ENCODE measurements at places on chromosomes 1 and 21.

GRCh38 chr1:3024588-3024987 is 3.3 kb downstream of the ACTRT2 start:
- DNase-seq: no peak

GRCh38 chr1:64537942-64538341 is 68.0 kb downstream of the CACHD1 start:
- no peak for DNase-seq

- DNase-seq: no peak
Observed at GRCh38 chr1:65209005-65209885, 61.2 kb downstream of the AK4 start.

DNA sequence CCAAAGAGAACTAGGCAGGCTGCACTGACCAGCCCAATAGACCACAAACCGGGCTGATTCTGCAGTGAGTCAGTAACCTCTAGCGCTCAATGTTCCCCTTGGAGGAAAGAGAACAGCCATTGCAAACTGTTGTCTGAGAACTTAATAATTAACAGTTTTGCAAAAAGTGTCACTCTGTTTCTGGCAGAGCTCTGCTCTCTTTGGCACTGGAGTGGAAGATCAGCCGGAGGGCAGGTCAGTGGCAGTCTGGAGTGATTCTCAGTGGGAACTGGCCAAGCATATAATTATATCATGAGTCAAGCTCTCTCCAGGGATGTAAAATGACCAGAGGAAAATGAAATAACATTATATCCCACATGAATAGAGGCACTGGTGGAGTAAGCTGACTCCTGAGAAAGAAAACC is 238.3 kb downstream of the HLX start:
- DNase-seq: no peak

DNA sequence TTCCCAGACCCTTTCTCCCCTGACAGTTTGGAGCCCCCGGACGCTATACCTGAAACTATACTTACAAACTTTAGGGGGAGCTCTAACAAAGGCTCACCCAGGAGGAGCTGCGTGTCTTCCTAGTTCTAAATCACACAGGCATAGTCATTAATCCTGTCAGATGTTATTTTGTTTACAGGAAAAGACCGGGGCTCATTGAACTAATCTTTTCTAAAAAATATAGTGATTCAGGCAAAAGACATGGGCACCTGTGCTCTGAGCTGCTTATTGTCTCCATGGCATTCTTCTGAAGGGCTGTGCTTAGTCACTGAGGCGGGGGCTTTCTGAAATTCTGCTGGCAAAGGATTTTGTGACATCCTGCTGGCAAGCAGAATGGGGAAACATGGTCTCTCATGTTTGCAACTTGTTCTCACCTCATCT is 1577.0 kb downstream of the NCAM2 start:
- no peak for DNase-seq

DNA sequence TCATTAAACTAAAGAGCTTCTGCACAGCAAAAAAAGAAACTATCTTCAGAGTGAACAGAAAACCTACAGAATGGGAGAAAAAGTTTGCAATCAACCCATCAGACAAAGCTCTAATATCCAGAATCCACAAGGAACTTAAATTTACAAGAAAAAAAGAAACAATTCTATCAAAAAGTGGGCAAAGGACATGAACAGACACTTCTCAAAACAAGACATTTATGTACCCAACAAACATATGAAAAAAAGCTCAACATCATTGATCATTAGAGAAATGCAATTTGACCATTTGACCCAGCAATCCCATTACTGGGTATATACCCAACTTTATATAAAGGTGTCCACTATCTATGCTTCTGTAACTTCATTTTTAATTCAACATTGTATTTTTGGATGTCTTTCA is 31.1 kb upstream of the VN1R5 start:
- no peak for DNase-seq

GRCh38 chr1:23916209-23917131 is 3.3 kb upstream of the CNR2 start:
- DNase-seq: peak; percentile 65

DNA sequence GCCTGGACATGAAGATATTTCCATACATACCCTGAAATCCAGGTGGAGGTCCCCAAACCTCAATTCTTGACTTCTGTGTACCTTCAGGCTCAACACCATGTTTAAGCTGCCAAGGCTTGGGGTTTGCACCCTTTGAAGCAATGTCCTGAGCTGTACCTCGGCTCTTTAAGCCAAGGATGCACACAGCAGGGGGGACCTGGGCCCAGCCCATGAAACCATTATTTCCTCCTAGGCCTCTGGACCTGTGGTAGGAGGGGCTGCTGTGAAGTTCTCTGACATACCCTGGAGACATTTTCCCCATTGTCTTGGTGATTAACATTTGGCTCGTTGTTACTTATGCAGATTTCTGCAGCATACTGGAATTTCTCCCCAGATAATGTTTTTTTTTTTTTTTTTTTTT is 184.3 kb upstream of the RGS18 start:
- no peak for DNase-seq

All from GM06990 (cell line).